ENCODE measurements at places on chromosomes 2 and 18.

GRCh38 chr2:159091381-159091780 lies 122.9 kb downstream of the TANC1 start:
- DNase-seq = no peak

DNA sequence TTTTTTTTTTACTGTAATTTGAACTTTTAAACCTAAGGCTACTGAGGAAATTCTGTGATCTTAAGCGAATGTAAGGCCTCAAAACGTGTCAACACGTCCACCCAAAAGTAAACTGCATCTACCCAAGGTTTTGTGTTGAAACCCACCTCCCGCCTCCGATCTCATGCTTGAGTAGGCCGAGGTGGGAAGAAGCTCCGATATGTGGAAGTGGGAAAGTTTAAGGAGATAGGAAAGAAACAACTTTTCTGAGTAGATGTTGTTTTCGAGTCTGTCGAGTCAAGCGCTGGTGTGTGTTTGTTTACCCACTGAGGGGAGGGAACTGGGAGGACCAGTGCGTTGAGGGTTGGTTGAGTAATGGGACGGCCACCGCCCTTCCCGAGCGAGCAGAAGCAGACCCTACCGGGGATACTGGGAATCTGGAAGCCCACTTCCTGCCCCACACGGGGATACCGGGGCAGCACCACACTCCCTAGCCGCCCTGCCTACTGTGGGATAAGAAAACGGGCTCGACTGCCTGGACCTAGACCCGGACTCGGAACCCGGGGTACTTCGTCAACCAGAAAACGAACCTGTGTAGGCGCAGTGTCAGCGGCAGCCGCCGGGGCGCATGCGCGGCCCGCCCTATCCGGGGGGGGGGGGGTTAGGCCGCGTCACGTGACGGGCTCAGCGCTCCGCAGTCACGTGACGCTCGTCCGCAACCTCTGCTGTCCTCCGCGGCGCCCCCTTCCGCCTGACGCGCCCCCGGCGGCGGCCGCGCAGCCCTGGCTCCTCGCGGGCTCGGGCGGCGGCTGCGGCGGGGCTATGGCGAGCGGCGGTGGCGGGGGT lies at the start of gene RETREG2:
RETREG2 (plus strand) TSS at position 724 of the 825 bp plus-strand sequence; CDS start at position 802, 78 bp downstream.
- DNase-seq = peak; percentile 85

DNA sequence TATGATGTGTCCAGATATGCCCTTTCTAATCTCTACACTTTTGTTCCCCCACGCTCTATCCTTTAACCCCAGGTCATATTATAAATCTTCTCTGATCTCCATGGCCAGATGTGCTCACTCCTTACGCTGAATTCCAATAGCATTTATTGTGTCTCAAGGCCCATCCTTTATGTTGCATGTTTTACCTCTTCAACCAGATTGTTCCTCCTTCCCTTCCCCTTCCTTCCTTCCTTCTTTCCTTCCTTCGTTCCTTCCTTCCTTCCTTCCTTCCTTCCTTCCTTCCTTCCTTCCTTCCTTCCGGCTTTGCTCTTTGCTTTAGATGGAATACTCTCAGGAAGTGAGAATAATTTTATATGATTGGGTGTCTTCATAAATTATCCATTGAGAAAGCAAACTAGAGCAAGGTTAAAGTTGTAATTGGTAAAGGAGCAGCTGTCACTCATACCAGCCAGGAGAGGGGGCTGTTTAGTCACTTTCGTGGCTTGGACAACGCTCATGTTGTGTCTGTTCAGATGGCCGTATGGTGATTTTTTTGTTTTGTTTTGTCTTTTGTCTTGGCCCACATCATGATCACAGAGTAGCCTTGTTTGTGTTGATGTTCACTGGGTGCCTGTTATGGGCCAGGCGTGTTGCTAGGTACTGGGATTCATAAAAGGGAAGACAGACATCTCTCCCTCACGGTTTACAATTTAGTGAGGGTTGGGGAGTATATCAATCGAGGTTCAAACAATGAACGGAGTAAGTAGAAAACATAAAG lies 68.0 kb downstream of the DAW1 start:
- DNase-seq = peak; percentile 45

- no peak for DNase-seq
Observed at GRCh38 chr2:33485051-33485450, 8.6 kb downstream of the RASGRP3 start.

DNA sequence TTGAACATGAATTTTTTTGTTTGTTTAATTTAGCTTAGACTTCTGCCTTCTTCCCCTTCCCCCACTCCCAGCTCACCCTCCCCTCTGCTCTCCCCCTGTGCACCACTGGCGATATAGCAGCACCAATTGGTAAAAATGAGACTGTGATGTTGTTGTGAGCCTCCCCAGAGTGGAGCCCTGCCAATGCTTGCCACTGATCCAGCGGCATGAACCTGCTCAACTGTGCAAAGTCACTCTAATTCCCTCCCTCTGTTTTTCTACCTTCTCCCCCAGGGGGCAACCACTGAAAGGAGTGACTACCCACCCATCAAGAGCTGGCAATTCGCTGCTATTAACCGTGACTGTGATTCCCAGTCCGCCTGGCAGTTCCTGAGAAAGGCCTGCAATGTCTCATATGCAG lies 30.2 kb downstream of the KLHL14 start:
- DNase-seq = no peak

DNA sequence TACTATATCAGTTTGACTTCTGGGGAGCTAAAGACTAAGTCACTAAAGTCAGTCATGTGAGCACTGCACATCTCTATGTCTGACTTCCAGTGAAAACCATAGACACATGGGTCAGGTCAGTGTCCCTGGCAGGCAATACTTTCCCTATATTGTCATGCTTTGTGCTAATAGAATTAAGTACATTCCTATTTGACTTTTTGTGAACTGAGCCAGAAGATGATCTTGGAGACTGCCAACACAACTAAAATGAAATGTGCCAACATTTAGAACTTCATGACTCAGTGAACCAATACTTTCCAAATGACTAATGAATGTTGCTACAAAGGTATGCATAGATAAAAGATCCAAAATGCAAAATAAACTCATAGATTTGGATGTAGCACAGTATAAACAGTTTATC lies 820.8 kb upstream of the FAM98A start:
- DNase-seq = no peak

DNA sequence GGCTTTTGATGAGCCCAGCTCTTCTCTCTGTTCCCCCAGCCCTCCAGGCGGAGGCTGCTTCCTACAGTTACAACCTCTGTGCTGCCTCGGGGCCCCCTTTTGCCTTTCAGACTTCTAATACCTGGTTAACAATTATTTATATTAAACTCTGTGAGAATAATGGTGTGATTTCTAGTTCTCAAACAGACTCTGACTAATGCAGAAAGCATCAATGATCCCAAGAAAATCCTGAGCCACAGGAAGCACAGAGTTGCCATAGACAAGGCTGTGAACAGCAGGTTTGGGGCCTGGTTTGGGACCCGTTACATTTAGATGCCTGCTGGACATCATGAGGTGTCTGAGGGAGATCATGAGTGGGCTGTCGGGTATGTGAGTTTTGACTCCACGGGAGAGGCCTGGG lies 37.4 kb upstream of the MYO3B start:
- no peak for DNase-seq

GRCh38 chr2:196598412-196598811 lies 41.1 kb upstream of the CCDC150 start:
- no peak for DNase-seq

- no peak for DNase-seq
Observed at GRCh38 chr2:133573491-133574162, 5.4 kb upstream of the NCKAP5 start.

DNA sequence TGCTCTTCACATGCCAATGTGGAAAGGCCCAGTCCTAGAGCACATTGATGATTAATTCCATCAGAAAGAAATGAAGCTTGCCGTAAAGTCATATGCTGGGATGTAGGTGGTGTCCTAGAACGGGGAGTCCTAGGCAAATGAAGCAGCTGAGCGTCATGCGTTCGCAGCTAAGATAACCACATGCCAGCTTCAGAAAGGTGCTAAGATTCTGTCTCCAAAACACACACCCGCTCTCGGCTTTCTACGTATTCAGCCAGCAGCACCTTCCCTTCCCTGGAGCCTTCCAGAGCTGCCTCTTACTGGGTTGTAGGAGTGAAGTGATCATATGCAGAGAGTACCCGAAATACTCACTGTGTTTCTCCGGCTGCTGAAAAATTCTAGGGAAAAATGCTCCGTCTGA lies 421.6 kb upstream of the ID2 start:
- DNase-seq = peak; percentile 70

DNA sequence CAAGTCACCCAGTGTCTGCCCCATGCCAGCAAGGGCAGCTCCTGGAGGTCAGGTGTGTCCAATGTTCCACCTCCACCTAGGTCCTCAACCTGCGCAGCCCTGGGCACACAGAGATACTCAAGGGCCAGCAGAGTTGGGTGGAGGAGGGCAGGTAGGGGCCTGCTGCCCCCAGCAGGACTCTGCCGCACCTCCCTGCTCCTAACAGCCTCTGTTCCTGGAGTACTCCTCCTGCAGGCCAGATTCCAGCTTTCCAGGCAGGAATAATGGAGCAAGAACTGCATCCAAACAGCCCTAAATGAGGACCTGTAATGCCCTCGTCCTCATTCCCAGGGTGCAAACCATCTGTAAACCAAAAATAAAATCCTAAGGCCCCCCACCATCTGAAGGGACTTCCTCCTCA lies 44.4 kb upstream of the ACAA2 start:
- no peak for DNase-seq

DNA sequence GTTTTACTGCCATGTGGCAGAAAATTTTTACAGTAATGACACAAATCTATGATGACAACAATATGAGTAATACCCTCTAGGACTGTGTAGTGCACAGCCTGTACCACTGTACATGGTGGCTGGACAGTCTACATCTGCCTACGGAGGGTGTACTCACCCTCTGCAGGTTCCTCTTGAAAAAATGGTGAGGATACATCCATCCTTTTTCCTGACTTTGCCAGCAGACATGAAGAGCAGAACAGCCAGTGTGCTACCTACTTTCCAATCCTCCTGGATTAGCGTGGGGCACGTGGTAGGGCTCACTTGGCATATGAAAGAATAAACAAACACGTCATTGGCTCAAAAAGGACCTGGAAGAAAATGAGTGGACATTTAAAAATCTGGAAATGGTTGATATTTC lies 62.6 kb downstream of the TRPM8 start:
- no peak for DNase-seq

- DNase-seq = no peak
Observed at GRCh38 chr2:197058777-197059300, 132.3 kb upstream of the PGAP1 start.

- no peak for DNase-seq
Observed at GRCh38 chr2:106184394-106184793, 9.7 kb downstream of the UXS1 start.

GRCh38 chr2:30180226-30180625 lies 33.4 kb downstream of the YPEL5 start:
- DNase-seq = no peak

- DNase-seq = no peak
Observed at GRCh38 chr2:31255911-31256571, 22.1 kb downstream of the EHD3 start.

DNA sequence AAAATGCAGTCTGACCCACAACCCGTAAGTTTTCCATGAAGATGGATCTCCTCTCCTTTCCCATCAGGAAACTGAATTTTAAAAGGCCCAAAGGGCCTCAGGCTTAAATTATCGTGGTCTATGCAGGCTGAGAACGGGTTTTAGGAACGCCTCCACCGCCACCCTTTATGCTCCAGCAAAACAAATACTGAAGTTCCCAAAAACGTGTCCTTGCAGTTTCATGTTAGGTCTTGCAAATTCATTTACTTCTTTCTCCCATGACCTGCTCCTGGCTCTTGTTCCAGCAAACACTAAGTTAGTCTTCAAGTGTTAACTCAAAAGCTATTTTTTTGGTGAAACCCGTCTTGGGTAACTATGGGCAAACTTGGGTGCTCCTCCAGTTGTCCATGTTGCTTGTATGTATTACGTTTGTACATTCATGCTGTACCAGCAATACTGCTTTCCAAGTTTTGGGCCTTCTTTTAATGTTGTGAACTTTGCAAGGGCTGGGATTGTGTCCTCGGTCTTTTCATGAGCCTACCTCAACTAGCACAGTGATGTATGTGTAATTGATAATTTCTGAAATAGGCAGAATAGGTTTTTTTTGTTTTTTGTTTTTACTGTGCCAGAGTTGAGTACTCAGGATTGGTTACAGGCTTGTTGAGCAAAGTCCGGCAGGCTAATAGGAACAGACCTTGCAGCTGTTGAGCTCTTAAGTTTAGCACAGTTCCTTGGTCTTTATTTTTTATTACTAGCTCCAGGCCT lies 1.8 kb upstream of the RNF149 start:
- no peak for DNase-seq

- DNase-seq = no peak
Observed at GRCh38 chr2:156447761-156448160, 11.6 kb downstream of the GPD2 start.

DNA sequence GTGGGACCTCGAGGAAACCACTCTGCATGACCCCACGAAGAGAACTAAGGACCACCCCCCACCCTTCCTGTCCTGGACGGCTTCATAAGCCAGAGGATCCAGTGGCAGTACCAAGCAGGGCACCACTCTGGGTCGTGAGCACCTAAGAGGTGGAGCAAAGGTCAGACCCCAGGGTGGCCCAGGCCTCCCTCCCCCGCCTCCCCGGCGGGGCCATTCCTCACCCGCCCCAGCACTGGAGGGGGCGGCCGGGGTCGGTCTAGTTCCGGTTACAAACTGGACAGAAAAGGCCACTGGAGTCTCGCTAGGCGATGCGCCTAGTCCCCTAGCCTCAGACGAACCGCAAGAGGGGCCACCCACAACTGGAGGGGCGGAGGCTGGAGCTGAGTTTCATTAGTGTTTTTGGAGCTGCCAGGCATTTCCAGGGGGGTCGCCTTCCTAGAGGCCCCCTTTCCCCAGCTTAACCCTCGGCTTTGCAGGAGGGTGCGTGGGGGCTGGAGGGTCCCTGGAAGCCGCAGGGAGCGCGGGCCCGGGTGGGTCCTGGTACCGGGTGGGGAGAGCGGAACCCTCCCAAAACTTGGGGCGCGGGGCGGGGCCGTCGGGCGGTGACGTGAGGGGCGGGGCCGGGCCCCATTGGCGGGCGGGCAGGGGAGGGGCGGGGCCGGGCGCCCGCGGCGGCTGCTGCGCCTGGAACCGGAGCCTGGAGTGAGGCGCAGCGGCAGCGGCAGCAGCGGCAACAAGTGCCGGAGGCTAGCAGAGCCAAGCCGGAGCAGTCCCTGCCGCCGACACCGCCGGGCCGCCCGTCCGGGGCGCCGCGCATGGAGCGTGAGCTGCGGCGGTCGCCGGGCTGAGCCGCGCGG lies at the start of gene B3GNT2:
B3GNT2 (plus strand) TSS at position 695 of the 857 bp plus-strand sequence. CDS start 26,106 bp downstream, outside the sequence.
- peak; percentile 81 for DNase-seq

- DNase-seq = no peak
Observed at GRCh38 chr2:59312029-59312428, 1070.9 kb upstream of the FANCL start.

- DNase-seq = no peak
Observed at GRCh38 chr2:191916826-191917225, 69.9 kb upstream of the CAVIN2 start.

GRCh38 chr18:63907664-63908063 lies at the start of gene SERPINB10:
SERPINB10 (plus strand) TSS chr18:63907958; CDS start chr18:63915511, 7,553 bp downstream.
- DNase-seq = no peak
